NCI-H460 (cell line): ENCODE measurements at places on chromosomes 11 and 22. TPM values are rescaled to one million over a fixed set of nuclear protein-coding genes. Genes with fewer than 3 reads are reported as not detected.

The NXPE2 gene
- total RNA-seq, result not detected in 2 replicates

- no peak for DNase-seq
Measured at GRCh38 chr11:34924714-34925113, 8.3 kb downstream of the PDHX start.

DNA sequence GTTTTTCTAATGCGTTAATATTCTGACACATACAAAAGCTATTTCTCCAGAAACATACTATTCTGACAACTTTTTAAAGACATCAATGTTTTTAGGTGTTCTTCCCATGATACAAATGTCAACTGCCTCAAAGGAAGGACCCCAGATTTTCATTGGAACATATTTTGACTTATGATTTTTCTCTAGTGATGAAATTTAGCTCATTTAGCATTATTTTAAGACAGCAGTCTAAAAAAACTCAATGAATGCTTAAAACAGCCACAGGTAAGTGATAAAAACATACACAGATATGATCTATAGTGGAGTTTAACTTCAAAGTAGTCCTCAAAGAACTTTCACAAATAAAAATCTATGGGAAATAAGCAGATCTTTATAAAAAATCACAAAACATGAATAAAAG, 24.9 kb downstream of the XKR3 start:
- no peak for DNase-seq

- no peak for DNase-seq
Measured at GRCh38 chr11:44338026-44338425, 28.1 kb upstream of the ALX4 start.

GRCh38 chr11:1049911-1050580, 13.5 kb upstream of the MUC6 start:
- DNase-seq, result no peak

- no peak for DNase-seq
Measured at GRCh38 chr11:12179019-12179418, 68.6 kb downstream of the MICAL2 start.

GRCh38 chr22:31087744-31088215, 6.7 kb downstream of the SMTN start:
- no peak for DNase-seq
